SK-N-DZ (cell line): ENCODE measurements at places on chromosomes 1 and 21.

- DNase-seq = no peak
Measured at GRCh38 chr1:166933633-166934032, 41.7 kb downstream of the ILDR2 start.

GRCh38 chr1:185338719-185339622, 21.9 kb upstream of the IVNS1ABP start:
- no peak for DNase-seq

GRCh38 chr1:39973503-39974135, 18.7 kb downstream of the MFSD2A start:
- peak; percentile 60 for DNase-seq

DNA sequence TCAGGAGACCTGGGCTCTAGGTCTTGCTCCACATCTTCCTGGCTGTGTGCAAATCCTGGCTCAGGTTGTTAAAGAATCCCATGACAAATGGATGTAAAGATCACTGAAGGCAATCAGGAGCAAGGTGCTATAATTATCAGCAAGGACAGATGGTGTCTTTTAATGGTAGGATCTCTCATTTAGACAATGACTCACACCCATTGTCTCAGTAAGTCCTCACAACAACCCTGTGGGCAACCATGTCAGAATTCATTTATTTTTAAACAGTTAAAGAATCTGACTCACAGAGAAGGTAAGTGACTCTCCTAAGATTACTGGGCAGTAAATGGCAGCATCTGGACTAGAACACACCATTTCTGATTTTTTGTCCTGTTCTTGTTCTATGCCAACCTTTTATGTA, 32.8 kb downstream of the RNASEL start:
- no peak for DNase-seq
